ENCODE measurements at places on chromosomes 3 and 15.

DNA sequence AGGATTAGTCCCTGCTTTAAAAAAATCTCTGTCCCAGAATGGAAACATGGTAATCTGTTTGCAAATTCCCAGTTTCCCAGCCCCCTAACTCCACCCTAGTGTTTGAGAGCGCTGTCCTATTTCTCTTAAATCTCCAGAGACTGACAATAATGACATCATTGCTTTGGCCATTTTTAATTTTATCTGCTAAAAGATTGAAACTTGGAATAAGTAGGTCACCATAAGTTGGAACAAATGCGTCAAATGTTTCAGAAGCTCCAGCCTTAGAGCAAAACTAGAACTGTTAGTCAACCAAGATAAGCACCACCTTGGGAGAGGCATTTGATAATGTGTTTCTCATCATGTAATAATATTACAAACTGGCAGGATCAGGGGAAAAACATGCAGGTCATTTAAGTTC is 25.7 kb upstream of the MB21D2 start:
- DNase-seq: no peak

DNA sequence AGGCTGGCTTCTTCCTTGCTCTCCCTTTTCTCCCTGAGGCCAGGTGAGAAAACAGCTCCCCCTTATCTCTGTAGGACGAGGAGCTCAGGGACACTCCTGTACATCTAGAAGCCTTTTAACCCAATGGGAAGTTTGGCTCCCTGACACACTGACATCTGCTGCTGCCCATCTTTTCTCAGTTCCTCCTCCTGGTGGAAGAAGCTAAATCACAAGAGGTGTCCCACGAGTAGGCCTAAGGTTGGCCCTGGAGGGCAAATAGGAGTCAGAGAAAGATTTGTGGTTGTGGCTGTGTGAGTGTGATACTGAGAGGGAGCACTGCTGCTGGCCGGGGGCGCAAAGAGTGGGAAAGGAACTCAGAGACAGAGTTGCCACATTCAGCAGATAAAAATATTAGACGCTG is 49.5 kb downstream of the ARHGAP31 start:
- DNase-seq: no peak

DNA sequence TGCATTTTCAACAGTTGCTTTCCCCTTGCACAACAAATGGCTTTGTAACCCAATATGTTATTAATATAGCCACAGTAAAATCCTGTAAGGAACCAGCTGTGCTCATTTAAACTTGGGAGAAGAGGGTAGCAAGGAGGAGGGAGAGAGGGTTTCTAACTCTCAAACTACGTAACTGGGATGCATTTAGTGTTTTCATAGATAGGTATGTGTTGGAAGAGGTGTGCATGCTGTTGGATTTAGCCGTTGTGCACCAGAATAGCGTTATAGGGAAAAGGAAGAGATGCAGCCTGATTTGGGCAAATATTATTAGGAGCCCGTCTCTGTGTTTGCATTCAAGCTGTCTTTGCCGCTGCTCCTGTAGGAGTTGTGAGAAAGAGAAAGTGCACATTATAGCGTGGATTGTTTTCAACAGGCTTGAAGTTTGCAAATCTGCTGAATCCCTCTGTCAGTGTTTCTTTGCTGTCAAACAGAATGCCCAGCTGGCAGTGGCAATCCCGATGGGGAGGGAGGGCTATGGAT is 39.4 kb downstream of the ARPP21 start:
- no peak for DNase-seq

DNA sequence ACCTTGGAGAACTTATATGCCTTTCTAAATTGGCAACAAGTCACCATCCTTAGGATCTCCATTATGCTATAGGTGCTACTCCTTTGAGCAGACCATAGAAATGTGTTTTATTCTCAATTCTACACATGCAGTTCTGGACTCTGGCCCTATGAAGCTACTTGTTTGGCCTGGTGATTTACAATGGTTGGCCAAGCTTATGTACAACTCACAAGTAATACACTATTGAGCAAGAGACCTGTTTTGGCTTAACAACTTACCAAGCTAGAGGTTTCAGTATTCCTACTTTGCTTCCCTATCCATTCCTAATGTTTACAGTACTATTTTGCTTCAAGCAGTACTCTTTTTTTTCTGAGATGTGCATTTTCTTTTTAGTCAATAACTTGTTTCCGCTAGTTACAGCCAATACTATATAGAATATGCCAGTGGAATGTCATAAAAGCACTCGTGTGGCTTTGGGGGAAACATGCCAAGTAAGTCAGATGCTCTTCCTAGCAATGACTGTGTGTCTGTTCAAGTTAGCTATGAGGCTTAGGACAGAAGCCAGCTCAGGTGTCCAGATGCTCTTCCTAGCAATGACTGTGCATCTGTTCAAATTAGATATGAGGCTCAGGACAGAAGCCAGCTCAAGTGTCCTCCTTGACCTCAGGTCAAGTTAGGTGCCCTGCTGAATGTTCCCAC is 174.9 kb upstream of the SEMA6D start:
- no peak for DNase-seq

DNA sequence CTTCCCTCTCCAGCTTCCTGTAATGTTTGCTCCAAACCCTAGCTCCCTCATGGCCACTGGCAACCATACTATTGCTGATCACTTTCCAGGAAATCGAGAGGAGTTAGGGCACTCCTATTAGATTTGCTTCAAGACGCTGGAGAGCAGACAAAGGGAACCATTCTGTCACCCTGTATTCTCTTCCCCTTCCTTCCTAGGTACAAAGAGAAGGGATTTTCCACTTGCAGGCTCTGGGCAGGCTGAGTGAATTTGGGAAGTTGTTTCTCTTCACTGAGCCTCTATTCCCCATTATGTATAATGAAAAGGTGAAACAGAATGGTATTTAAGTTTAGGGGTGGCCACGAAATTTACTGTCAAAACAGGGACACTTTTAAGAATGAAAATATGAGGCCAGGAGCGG is 99.4 kb upstream of the LPP start:
- no peak for DNase-seq

DNA sequence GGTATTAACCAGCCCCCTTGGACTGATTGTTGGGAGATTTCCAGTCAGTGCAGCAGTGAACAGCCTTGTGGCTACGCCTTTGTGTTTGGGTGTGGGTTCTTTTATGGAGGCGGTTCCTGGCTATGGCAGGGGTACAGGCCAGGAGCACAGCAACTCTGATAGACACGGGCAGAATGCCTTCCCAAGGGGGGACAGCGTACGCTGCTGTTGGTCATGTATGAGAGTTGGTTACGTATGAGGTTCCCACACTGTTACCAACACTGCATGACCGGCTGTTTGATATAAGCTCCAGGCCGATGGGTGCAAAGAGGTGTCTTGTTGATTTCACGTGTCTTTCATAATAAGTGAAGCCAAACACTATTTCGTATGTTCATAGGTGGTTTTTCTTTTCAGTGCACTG is 187.8 kb downstream of the NSMCE3 start:
- no peak for DNase-seq

- peak; percentile 20 for DNase-seq
Observed at GRCh38 chr3:9955611-9956352, 3.6 kb upstream of the PRRT3 start.

GRCh38 chr15:72197041-72197459 is 537 bp downstream of the GRAMD2A start:
- DNase-seq: no peak

- DNase-seq: no peak
Observed at GRCh38 chr3:178206521-178206920, 329.7 kb upstream of the KCNMB2 start.

DNA sequence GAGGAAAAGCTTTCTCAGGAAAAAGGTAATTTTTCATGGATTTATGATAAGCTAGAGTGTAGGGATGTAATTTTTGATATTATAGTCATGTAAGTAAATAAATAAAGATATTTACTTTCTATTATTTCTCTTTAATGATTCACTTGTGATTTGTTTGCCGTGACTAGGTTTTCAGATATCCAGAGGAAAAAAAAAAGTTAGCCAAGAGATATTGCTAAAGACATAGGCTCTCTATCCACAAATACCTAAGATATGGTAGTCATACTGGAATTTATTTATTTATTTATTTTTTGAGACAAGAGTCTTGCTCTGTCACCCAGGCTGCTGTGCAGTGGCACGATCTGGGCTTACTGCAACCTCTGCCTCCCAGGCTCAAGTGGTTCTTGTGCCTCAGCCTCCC is 59.9 kb downstream of the AP4E1 start:
- DNase-seq: peak; percentile 22

GRCh38 chr3:52428151-52429005 is 16.5 kb downstream of the SEMA3G start:
- peak; percentile 71 for DNase-seq

GRCh38 chr15:80989081-80989517 is 520 bp downstream of the MESD start:
- peak; percentile 11 for DNase-seq

DNA sequence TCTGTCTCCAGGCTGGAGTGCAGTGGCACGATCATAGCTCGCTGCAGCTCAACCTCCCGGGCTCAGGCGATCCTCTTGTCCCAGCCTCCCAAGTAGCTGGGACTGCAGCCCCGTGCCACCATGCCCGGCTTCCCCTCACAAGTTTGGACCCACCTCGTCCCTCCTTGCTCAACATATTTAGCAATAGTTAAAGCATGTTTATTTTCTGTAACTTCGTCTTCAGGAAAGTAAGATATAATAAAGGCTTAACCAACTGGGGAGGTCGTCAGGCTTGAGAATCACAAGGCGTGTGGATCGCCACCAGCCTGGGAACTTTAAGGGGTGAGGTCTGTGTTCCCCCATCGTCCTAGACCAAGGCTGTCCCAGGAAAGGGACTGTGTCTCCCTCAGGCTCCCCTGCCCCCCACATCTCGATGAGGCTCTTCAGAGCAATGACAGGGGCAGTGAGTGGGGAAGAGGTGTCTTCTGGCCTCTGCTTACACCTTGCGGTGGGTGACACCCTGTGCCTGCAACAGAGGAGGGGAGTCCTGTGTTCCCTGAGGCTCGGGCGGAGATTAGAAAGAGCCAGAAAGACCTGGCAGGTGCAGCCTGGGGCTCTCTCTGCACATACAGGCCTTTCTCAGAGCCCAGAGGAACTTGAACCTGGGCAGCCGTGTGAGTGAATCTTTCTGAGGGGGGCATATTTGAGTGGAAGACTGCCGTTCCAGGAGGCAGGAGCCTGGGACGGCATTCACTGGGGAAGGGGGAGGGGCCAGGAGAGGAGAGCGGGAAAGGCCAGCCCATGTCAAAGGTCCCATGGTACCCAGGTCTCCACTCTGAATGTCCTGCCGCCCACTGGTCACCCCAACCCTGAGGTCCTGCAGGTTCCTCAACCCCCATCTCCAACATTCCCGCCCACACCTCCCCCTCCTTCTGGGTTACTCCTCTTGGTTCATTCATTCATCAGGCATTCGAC is 152.3 kb downstream of the SMAD6 start:
- DNase-seq: no peak

DNA sequence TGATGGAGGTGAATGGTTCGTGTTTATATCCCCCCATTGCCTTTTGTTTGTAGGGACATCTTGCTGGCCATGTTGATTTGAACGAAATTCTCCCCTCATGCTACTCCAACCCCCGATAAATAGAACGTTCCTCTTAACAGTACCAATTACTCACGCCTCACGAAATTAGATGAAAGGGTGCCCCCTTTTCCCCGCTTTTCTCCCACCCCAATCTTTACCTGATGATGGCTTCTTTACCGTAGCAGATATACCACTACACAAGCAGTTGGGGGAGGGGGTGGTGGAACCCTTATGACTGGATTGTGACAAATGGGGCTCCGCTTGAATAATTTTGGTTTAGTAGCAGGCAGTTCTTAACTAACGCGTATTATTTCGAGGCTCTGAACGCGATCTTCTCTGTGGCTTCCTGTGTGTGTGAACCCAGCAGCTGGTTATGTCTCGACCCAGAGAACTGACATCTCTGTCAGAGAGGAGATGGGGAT is 1.1 kb downstream of the PIAS1 start:
- DNase-seq: peak; percentile 67

- DNase-seq: no peak
Observed at GRCh38 chr3:46440531-46441294, 24.0 kb downstream of the LTF start.

- peak; percentile 85 for DNase-seq
Observed at GRCh38 chr15:85649372-85649771, 145.4 kb downstream of the KLHL25 start.

GRCh38 chr3:46312991-46313390 is 40.9 kb upstream of the CCR2 start:
- peak; percentile 34 for DNase-seq

DNA sequence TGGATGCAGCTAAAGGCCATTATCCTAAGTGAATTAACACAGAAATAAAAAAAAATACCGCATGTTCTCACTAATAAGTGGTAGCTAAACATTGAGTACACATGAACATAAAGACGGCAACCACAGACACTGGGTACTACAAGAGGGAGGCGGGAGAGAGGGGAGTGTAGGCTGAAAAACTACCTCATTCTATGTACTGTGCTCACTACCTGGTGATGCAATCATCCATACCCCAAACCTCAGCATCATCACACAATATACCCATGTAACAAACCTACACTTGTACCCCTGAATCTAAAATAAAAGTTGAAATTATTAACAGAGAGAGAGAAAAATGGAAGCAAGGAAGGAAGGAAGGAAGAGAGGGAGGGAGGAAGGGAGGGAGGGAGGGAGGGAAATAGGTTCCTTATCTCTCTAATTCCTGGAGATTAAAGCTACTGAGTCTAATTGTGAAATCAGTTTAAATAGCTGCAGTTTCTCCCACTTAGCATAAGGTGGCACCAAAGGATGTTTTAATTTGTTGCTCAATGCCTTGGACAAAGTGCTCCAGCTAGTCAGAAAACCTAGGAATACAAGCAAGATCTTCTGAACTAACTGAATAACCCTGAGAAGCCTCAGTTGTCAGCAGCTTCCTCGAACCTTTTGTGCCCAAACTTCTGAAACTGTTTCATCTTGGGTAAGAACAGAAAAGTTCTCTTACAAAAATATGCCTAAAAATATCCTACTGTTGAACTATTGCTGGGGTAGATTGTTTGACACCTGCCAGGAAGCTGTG is 79.4 kb upstream of the ATP11B start:
- peak; percentile 65 for DNase-seq

- peak; percentile 13 for DNase-seq
Observed at GRCh38 chr3:104933972-104934371, 432.7 kb upstream of the ALCAM start.

- DNase-seq: no peak
Observed at GRCh38 chr3:152292366-152292765, 23.6 kb downstream of the MBNL1 start.

GRCh38 chr3:33186524-33187367 is 31.9 kb downstream of the SUSD5 start:
- DNase-seq: peak; percentile 56

DNA sequence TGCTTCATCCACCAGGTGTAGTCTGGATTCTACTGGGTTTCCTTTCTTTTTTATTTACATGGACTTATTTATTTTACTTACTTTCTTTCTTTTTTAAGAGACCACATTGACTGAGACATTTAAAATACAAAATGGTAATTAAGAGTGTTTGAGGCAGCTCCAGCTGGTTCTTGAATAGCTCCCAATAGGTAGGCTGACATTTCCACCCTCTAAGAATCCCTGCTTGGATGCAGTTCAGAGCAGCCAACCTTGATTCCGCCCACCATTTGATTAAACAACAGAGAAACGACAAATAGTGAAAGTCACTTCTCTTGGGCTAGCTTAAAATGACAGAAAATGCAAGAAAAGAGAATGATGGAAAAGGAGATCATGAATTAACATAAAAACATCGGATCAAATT is 270.5 kb downstream of the TUSC7 start:
- DNase-seq: no peak

- DNase-seq: no peak
Observed at GRCh38 chr3:11004563-11004962, 12.0 kb downstream of the SLC6A1 start.

GRCh38 chr3:78792212-78792611 is 975.6 kb downstream of the ROBO1 start:
- no peak for DNase-seq

Data from EL (cell line).